ENCODE measurements at places on chromosomes 12 and 14.

DNA sequence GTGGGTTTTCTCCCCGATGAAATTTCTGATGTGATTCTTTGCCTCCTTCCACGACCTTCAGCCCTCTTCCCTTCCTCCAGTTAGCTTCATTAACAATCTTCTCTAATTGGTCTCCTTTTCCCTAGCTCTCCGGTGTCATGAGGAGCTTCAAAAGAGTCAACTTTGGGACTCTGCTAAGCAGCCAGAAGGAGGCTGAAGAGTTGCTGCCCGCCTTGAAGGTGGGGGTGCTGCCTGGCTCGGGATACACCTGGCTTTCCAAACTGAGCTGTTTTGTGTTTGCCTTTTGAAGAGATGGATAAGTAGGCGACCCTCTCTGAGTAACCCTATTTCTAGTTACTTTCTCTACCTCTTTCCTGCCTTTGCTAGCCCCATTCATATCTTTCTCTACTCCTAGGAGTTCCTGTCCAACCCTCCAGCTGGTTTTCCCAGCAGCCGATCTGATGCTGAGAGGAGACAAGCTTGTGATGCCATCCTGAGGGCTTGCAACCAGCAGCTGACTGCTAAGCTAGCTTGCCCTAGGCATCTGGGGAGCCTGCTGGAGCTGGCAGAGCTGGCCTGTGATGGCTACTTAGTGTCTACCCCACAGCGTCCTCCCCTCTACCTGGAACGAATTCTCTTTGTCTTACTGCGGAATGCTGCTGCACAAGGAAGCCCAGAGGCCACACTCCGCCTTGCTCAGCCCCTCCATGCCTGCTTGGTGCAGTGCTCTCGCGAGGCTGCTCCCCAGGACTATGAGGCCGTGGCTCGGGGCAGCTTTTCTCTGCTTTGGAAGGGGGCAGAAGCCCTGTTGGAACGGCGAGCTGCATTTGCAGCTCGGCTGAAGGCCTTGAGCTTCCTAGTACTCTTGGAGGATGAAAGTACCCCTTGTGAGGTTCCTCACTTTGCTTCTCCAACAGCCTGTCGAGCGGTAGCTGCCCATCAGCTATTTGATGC is 797 bp downstream of the ESPL1 start:
- DNase-seq: peak; percentile 15

- peak; percentile 90 for DNase-seq
These were observed 121.1 kb downstream of the ANO6 start for GRCh38 chr12:45336762-45337596.

GRCh38 chr14:86902176-86902950 is 1090.6 kb downstream of the GALC start:
- no peak for DNase-seq

- peak; percentile 52 for DNase-seq
These were observed 198.3 kb upstream of the CPNE8 start for GRCh38 chr12:39103552-39104165.

- no peak for DNase-seq
These were observed 10.5 kb downstream of the CINP start for GRCh38 chr14:102352213-102352612.

- peak; percentile 91 for DNase-seq
These were observed 15.8 kb downstream of the WNT5B start for GRCh38 chr12:1644534-1645438.

GRCh38 chr12:132154941-132155770 is 10.9 kb downstream of the NOC4L start:
- DNase-seq: no peak

GRCh38 chr12:66932126-66932525 is 253.2 kb upstream of the GRIP1 start:
- DNase-seq: no peak

DNA sequence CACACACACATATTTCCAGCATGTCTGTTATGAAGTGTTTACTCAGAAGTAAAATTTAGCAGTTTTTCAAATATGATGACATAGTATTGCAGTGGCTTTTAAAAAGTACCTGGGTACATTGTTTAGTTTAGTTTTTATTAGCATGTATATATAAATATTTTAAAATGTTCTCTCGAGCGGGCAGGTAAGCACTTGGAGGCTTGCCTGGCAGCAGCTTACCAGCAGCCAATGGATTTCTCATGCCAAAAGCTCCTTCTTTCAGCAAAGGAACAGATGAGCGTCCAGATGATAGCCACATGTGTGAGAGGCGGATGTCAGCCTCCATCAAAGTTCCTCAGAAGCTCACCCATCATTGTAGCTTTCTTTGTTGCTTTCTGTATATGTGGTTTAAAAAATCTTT is 57.2 kb upstream of the LRIG3 start:
- no peak for DNase-seq

- peak; percentile 35 for DNase-seq
These were observed 353.8 kb downstream of the RAD51B start for GRCh38 chr14:68173227-68173972.

- no peak for DNase-seq
These were observed 178.8 kb downstream of the STXBP6 start for GRCh38 chr14:24870949-24871701.

Measured in astrocyte of the spinal cord (primary cell).